ENCODE measurements at places on chromosomes 1 and 21.

DNA sequence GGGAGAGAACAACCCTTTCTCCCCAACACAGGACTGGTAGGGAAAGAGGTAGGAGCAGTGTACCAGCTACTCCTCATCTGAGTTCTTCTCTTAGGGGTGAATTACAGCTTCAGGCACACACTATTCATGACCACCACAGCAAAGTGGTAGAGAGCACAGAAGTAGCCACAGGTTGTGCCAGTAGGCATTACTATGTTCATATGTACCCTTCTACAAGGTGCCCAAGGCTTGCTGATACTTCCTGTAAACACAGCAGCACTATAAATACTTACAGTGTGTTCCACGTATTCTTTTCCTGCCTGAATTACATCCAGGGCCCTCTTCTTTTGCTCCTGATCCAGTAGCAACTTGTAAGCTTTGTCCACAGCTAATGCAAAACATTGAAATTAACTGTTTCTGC is 23.1 kb downstream of the DNAJC8 start:
- DNase-seq = no peak

DNA sequence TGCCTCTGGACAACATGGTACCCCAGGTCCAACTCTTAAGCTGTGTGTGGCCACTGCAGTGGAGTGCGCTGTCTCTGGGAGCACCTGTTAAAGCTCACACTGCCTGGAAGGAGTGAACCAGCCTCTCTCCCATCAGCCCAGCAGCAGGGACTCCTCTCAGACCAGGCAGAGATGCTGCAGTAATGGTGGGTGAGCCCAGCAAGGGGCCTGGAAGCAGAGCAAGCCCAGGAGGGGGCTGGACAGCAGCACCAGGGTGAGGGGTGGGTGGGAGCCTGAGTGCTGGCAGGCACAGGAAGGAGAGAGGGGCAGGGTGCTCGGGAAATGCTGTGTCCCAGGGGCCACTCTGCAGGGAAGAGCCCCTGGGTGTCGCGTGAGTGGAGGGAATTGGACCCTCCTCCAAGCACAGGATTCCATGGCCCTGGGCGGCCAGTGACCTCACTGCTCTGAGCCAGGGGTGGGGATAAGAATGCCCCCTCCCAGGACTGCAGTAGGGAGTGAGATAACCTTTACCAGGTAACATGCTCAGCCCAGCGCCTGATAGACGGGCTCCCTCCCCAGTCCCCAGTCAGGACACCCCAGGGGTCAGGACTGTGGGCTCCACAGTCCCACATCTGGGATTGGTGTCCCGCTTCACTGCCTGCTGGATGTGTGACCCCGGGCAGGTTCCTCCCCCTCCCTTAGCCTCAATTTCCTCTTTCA is 313.1 kb downstream of the MATN1 start:
- DNase-seq = no peak

GRCh38 chr1:2386636-2387611 is 4.4 kb downstream of the MORN1 start:
- DNase-seq = no peak

DNA sequence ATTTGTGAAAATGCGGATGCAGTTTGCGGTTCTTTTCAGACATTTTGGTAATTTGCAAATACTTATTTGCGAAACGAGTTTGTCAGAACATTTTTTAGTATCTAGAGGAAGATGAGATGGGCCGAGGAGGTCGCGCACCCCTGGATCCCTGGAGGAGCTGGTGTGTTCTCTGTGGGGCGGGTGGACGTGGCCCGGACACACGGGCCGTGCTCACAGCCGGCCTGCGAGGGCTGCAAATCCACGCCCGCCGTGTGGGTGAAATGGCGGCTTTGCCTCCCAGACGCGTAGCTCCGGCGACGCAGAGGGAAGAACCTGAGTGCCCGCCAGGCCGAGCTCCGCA is 9.3 kb upstream of the TTLL10 start:
- no peak for DNase-seq

DNA sequence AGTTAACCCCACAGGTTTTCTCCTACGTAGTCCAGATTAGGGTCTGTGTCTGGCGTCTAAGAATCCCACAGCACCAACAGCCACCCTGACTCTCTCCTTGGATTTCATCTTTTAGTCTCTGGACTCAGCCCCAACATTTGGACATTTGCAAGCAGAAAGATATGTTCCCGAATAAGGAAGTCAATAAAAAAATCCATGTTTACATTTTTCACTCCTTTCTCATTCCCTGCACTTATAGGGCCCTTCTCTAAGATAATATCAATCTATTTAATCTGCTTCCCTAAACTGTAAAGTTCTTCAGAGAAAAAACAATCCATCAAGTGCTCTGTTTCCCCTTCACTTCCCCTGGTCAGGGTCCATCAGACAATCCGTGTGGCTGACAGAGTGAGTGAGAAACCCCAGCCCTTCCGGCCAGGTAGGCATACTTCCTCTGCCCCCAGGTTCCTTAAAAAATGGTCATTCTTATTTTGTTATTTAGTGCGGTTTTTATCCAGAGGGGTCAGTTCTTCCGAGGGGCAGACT is 105.9 kb upstream of the CDC42BPA start:
- no peak for DNase-seq

GRCh38 chr1:15261155-15262002 is 14.4 kb downstream of the FHAD1 start:
- DNase-seq = no peak

- DNase-seq = no peak
Observed at GRCh38 chr1:23979387-23979880, 693 bp downstream of the SRSF10 start.

GRCh38 chr21:28867401-28867800 is 125.3 kb downstream of the LTN1 start:
- DNase-seq = no peak

DNA sequence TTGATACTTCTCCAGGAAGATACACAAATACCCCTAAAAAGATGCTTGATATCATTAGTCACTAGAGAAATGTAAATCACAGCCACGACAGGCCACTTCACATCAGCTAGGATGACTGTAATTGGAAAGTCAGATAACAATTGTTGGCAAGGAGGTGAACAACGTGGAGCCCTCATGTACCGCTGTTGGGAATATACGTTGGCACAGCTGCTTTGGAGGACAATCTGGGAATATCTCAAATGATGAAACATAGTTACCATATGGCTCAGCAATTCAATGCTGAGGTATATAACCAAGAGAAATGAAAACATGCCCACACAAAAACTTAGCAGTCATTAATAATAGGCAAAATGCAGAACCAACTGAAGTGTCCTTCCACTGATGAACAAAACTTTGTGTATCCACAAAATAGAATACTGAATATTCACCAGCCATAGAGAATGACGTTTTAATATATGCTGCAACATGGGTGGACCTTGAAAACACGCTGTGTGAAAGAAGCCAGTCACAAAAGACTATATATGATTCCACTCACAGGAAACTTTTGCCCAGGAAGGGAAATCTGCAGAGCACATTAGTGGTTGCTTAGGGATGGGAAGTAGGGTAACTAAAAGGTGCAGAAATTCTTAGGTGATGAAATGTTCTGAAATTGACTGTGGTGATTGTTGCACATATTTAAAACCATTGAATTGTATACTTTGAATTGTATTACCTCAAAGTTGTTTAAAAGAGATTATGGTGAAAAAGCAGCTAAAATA is 95.4 kb downstream of the AHCTF1 start:
- no peak for DNase-seq

- DNase-seq = no peak
Observed at GRCh38 chr1:154179946-154180687, 11.8 kb downstream of the TPM3 start.

- DNase-seq = no peak
Observed at GRCh38 chr21:42970946-42971653, 3.3 kb upstream of the PKNOX1 start.

DNA sequence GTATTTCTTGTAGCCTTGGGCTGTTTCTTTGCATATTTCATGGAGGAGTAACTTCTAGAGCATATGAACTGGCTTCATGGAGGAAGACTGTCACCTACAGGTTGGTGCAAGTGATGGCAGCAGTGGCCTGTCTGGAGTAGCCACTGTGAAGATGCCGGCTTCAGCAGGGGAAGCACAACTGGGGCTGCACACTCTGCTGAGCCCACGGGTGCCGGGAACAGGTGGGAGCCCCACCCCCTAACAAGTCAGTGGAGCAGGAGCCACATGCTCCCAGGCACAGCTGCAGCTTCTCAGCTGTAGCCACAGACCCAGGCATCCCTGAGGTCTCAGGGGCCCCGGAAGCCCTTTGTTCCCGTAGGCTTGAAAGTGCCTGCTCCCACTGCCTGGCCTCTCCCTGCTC is 43.2 kb upstream of the C1orf185 start:
- DNase-seq = no peak

GRCh38 chr21:34639882-34640788 is 25.2 kb upstream of the RCAN1 start:
- no peak for DNase-seq

DNA sequence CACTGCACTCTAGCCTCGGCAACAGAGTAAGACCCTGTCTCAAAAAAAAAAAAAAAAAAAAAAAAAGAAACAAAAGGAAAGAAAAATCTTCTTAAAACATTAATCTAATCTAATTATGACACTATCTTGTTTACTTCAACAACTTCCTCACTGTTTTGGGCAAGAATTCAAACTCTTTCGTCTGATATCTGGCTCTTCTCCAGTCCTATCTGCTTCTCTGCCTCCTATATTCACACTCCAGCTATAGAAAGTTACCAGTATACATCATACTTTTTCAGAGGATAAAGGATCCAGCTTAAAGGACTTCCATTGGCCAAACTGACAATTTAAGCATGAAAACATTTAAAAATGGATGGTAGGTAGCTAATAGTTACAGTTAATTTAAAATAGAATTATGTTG is 47.3 kb downstream of the EIF2B3 start:
- DNase-seq = no peak

- no peak for DNase-seq
Observed at GRCh38 chr21:32364796-32365195, 28.0 kb downstream of the URB1 start.

- DNase-seq = no peak
Observed at GRCh38 chr1:37028981-37029617, 5.2 kb downstream of the GRIK3 start.

- DNase-seq = no peak
Observed at GRCh38 chr1:119865627-119866026, 30.7 kb downstream of the ADAM30 start.

DNA sequence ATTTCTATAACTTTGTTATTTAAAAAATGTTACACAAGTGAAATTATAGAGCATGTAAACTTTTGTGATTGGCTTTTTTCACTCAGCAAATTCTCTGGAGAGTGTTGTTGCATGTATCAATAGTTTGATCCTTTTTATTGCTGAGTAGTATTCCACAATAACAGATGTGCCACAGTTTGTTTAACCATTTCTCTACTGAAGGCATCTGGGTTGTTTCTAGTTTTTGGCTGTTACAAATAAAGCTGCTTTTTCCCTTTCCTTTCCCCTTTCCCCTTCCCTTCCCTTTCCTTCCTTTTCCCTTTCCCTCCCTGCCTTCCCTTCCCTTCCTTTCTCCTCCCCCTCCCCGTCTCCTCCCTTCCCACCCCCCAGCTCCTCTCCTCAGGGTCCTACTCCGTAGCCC is 15.9 kb downstream of the TUFT1 start:
- no peak for DNase-seq

DNA sequence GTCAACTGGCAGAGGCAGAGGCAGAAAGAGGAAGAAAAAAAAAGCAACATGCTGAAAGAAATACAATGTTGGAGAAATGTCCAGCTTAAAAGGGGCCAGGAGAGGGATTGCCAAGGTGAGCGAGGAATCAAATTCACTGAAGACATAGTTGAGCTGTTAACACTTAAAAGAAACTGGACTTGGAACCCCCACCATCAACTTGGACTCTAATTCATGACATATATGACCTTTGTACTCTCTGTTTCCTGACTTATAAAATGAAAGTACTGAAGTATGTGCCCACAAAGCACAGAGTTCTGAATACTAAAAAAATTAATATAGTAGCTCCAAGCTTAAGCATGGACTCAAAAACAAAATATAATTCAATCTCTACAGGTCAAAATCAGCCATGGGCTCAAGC is 16.1 kb downstream of the PRR9 start:
- no peak for DNase-seq

DNA sequence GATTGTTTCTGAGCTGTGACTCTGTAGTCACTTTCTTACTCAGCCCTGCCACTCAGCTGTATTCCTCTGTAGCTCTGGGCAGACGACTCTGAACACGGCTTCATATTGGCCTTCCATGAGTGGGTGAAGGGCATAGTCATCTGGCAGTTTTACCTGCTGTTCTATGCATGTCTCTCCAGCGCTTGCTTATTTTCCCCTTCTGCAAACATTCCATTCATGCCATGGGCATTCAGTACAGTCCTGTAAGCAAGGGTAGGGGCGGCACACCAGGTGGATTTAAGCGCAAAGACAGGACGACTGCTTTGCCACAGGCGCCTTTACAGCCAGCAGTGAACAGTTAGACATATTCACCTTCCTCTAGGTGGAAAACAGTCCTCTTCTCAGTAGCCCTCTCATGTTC is 4.4 kb upstream of the WDR26 start:
- no peak for DNase-seq
